ENCODE measurements at places on chromosomes 6 and 20.

- no peak for DNase-seq
These were observed 36.8 kb downstream of the MTHFD1L start for GRCh38 chr6:150902142-150902776.

DNA sequence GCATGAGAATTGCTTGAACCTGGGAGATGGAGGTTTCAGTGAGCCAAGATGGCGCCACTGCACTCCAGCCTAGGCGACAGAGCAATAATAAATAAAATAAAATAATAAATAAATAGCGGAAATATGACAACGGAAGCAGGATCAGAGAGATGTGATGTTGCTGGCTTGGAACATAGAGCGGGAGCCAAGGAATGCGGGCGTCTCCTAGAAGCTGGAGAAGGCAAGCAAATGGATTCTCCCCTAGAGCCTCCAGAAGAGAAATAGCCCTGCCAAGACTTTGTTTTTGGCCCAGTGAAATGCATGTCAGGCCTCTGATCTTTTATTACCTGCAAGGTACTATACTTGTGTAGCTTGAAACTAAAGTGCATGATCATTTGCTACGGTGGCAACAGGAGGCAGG lies 12.4 kb downstream of the KIAA1755 start:
- DNase-seq = no peak

DNA sequence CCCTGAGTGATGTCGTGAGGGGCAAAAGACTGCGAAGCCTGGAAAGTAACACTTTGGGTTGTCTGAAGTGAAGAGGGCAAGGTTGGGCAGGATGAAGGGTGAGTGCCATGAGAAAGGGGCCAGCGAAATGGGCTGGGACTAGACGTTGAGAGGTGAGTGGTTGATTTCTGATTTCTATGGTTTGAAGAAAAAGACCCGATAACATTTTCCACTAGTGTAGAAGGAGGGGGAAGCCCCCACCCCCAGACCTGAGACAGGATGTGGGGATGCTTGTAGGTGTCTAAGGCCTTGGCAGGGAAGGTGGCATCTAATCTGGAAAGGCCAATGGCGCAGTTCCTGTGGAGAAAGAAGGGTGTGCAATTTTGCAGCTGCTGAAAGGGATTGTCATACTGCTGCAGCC lies 25.3 kb upstream of the KIF3B start:
- peak; percentile 88 for DNase-seq

DNA sequence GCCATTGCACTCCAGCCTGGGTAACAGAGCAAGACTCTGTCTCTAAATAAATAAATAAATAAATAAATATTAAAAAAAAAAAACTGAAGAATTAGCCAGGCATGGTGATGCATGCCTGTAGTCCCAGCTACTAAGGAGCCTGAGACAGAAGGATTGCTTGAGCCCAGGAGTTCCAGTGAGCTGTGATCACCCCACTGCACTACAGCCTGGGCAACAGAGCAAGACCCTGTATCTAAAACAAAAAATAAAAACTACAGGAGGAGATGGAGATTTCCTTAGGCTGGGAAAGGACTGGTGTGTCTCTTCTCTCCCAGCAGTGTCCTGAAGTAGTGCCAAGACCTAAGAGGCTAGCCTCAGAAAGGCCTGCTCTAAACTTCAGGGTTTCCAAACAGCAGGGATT lies 8.1 kb upstream of the GTF3C6 start:
- DNase-seq = no peak

DNA sequence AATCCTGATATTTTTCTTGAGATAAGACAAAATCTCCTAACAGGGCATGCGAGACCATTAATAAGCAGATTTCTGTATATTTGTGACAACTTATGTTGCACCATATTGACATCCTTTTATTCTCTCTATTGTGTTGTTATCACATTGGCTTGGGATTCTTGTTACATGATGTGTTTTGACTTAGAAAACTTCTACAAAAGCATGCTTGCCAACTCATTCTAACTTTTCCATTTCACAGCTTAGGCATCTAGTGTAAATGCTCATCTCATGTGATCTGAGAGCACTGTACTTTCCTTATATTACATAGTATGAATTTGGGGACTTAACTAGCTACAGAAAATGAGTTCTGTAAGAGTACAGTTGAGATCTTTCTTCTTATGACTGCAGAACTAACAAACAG lies 1040.7 kb upstream of the ADGRB3 start:
- DNase-seq = no peak

GRCh38 chr6:24743265-24743943 lies 24.4 kb upstream of the C6orf62 start:
- DNase-seq = peak; percentile 47

DNA sequence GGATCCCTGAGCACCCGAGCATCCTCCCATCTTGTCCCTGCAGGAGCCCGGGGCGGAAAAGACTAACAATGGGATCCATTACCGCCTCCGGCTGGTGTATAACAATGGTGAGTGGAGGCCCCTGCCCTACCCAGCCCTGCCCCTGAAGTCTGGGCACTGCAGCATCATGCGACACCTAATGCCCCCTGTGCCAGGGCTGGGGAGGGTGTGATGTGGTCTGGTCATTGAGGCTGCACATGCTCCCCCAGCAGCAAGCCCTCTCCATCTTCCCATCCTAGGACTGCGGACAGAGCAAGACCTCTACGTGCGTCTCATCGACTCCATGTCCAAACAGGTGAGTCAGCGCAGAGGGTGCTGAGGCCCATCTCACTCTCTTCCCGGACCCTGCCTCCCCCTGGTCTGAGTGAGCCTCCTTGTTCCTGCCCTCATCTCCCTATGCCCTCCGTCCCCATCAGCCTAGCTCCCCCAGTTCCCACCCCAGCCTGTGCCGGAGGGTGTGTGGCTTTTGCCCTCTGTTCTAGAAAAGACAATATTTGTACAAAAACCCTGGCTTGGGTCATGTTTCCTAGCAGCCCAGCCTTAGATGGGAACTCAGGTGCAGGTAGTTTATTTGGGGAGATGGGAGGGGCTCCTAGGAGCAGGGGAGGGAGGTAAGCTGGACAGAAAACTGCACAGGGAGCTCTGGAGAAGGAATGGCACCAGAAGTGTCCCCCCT lies 13.5 kb downstream of the EBF4 start:
- peak; percentile 14 for DNase-seq

DNA sequence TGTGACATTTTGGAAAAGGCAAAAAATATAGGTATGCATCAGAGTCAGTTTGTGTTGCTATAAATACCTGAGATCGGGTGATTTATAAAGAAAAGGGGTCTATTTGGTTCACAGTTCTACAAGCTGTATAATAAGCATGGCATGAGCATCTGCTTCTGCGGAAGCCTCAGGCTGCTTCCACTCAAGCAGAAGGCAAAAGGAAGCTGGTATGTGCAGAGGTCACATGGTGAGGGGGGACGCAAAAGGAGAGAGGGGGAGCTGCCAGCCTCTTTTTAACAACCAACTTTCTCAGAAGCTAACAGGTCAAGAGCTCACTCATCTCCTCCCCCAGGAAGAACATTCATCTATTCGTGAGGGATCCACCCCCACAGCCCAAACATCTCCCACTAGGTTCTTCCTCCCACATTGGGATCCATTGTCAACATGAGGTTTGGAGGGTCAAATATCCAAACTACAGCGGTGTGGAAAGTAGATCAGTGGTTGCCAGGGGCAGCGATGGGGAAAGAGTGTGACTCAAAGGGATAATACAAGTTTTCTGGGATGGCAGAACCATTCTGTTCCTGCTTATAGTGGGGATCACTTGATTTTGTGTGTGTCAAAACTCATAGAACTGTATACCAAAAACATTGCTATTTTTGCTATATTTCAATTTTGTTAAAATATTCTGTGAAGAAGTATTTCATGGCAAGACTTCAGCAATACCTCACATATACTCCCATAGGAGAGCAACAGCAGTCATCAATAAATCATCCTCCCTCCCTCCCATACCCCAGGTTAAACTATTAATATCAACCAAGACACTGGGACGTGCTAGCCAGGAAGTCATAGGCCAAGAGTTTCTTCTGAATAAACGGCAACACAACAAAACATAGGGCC lies 9.9 kb upstream of the FAM50B start:
- no peak for DNase-seq

GRCh38 chr6:106117579-106117978 lies 31.4 kb downstream of the PRDM1 start:
- peak; percentile 46 for DNase-seq

Measured in stimulated activated CD4-positive, alpha-beta T cell treated with anti-CD3 and anti-CD28 coated beads, Interleukin-2, amount 100 ng/mL, for 24 hours (primary cell).